ENCODE measurements at places on chromosomes 5 and 9.

- DNase-seq, result no peak
These were observed 138.8 kb upstream of the COL5A1 start for GRCh38 chr9:134502809-134503211.

DNA sequence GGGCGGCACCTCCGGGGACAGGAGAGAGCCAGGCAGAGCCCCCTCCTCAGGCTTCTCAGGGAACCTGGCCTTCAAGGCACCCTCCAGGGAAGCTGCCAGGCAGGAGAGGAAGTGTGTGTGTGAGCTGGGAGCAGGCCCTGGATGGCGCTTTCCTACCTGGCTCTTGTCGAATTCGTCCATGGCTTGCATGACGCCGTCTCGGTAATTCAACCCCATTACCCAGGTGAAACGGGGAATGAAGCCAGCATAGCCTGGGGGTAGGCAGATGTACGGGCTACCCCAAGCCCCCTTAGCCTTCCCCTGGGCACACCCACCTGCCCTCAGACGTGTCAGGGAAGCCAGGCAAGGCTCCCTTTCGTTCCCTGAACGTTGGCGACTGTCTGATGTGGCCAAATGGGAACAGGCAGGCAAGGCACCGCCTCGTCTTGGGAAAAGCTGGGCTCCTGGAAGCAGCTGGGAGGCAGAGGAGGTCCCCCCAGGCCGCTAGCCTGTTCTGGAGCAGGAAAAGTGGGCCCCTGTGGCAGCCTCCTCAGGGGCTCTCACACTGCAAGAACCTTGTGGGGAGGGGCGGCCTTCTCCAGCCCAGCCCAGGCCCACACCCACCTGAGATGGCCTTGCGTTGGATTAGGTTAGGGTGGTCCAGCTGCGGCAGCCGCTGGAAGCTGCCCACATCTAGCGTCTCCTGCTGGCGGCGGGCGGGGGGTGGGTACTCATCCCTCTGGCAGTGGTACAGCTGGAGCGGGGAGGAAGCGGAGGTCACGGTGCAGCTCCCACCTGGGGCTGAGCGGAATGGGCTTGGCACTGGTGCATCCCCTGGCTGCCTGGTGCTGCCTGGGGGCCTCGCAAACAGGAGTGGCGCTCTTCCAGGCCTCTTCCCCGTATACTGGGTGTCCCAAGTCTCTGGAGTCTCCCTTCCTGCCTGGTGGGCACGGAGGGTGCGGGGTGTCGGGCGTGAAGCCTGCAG lies 3.7 kb downstream of the TUBB4B start:
- no peak for DNase-seq

DNA sequence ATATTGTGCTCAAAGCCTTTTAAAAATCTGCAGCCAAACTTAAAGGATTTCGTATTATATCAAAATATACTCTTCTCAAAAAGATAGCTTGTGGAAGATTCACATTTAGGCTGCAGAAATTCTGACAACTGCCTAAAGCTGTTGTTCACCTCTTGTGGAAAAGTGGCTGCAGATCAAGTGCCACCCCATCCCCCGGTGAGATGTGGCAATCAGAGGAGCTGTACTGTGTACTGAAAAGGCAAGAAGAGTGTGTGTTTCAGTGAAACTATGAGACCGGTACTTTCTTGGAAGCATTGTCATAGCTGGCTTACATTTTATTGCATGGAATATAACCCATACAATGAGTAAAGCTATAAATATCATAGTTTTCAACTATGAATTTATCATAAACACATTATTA lies 64.3 kb downstream of the CDH18 start:
- no peak for DNase-seq

GRCh38 chr5:74934949-74935751 lies 69.0 kb upstream of the FAM169A start:
- DNase-seq, result peak; percentile 8

GRCh38 chr9:130780415-130780814 lies 54.6 kb upstream of the ABL1 start:
- no peak for DNase-seq

- DNase-seq, result peak; percentile 94
These were observed at the start of gene EXOSC2 for GRCh38 chr9:130693426-130694191. EXOSC2 (plus strand) TSS chr9:130693780; CDS start chr9:130693792, 12 bp downstream.

- DNase-seq, result no peak
These were observed 312.5 kb downstream of the ACTL7B start for GRCh38 chr9:108543251-108543778.

Measured in endothelial cell (in vitro differentiated cells).